ENCODE measurements at places on chromosomes 11 and 22.

GRCh38 chr11:10774811-10775210 is 23.8 kb downstream of the CTR9 start:
- no peak for DNase-seq

- peak; percentile 29 for DNase-seq
Measured at GRCh38 chr22:22348127-22348814, 103.7 kb downstream of the VPREB1 start.

- DNase-seq: no peak
Measured at GRCh38 chr11:112103446-112103845, 16.8 kb downstream of the SDHD start.

DNA sequence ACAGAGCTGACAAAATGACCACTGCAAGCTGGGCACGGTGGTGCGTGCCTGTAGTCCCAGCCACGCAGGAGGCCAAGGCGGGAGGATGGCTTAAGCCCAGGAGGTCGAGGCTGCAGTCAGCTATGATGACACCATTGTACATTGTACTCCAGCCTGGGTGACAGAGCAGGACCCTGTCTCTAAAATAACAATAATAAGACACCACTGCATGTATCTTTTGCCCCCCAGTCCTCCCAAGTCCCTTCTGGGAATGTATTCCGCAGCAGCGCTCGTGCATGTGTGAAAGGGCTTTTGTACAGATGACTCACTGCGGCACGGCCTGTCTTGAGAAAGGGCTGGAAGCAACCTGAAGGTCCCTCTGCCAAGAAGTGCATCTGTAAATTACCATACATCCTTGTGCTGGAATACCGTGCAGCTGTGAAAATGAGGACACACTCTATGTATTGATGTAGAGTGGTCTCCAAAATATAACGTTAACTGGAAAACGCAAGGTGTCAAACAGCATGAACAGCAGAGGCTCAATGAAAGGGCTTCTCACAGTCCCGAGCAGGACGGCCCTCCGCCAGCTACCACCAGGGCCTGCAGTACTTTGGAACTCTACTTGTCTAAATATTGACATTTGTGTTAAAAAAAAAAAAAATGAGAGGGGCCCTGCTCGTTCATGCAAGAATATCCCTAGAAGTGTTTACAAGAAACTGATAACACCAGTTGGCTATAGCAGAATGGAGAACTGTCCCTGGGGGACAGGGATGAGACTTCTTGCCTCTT is 9.0 kb upstream of the CDC42EP2 start:
- DNase-seq: no peak

DNA sequence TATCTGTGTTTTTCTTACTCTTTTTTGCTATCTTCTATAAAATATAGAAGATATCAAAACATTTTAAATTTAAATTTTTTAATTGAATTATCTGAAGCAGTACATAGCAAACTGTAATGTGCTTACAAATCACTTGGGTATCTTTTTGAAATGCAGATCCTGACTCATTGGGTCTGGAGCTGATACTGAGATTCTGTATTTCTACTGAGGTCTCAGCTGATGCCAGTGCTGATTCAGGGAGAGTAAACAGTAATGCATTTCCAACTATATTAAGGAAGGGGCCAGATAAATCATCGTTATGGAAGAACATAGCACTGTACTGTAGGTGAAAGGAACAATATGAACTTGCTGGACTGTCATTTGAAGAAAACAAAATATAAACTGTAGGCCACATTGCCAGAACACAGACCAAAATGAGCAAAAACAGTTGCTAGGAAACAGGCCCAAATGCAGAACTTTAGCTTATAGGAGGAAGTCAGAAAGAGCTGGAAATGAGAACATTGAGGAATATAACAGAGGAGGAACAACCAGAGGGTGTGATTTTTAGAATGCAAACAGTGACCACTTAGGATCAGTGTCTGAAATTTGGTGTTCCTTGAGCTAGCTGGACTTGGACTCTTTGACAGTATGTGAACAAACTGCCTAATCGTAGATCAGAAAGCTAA is 3.3 kb downstream of the ARL14EP start:
- no peak for DNase-seq

GRCh38 chr22:47001288-47001687 is 238.8 kb downstream of the TBC1D22A start:
- DNase-seq: peak; percentile 86

DNA sequence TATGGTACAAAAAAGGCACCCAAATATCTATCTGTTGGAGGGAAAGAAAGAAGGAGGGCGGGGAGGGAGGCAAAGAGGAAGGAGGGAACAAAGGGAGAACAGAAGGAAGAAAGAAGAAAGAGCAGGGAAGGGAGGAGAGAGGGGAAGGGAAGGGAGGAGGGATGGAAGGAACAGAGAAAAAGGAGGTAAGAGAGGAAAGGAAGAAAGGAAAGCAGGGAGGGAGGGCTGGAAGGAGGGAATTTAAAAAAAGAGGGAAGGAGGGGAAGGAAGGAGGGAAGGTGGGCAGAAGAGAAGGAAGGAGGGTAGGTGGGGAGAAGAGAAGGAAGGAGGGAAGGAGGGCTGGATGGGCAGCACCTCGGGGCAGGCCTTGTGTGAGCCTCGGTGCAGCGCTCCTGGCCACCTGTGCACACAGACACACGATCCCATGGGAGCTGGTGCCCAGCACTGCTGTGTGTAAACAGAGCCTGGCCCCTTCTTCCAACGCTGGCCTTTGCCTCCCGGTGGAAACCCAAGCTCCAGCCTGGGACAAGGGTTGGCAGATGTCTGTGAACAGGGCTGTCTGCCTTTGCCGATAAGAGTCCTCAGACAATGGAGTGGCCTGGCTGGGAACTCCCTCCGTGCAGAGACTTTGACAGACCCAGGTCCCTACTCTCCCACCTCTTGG is 23.2 kb downstream of the SMIM38 start:
- no peak for DNase-seq

GRCh38 chr11:119506436-119506835 is 83.5 kb upstream of the THY1 start:
- DNase-seq: no peak

DNA sequence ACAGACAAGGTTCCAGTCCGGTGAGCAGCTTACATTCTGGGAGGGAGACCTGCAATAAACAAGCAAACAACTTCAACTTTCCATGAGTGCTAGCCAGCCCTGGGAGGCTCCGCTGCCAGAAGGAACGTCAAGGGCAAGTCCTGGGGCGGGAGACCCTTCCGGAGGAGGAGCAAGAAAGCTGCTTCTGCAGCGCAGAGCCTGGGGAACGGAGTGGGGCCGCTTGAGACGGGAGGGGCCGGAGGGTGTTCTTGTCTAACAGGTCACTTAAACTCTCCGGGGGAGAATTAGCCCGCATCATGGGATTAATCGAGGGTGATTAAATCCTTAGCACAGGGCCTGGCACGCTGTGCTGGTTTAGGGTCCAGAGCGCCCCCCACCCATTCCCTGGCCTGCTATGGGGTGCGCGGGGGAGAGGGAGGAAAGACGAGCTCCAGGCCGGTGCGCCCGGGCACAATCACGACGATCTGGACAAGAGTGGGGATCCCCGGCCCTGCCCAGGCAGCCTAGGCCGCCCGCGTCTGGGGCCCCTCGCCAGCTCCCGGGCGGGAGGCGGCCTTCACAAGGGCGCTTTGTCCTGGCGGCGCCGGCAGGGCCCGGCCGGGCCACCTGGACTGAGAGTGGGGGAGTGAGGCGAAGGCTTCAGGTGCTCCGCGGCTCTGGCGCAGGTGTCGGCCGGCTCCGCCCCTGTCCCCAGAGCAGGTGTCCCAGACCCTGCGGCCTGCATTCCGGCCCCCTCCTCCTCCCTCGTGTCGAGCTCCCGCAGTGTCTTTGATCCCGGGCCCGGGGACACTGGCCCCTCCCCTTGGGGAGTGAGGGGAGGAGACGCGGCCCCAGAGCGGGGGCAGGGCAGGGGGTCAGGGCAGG is 663 bp upstream of the LARGE2 start:
- no peak for DNase-seq

GRCh38 chr22:21102659-21103267 is 57.0 kb downstream of the LRRC74B start:
- DNase-seq: peak; percentile 85
